T follicular helper cell (primary cell): ENCODE measurements at places on chromosomes 1 and 21.

DNA sequence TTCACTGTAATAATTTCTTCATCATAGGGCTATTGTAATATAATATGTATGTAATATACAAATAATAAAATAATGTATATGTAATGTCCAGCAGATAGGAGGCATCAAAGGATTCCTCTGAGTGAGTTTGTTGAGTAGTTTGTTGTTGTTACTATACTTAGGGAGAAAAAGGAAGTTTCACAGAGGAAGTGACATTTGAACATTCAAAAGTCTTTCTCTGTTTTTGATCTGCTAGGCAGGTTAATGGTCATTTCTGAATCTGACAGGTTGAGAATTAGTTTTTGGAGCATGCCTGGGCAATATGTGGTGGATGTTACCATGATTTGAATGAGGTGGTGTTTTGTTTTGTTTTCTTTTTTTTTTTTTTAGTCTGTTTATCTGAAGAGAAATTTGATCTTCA lies 102.1 kb downstream of the NRDC start:
- DNase-seq: no peak

DNA sequence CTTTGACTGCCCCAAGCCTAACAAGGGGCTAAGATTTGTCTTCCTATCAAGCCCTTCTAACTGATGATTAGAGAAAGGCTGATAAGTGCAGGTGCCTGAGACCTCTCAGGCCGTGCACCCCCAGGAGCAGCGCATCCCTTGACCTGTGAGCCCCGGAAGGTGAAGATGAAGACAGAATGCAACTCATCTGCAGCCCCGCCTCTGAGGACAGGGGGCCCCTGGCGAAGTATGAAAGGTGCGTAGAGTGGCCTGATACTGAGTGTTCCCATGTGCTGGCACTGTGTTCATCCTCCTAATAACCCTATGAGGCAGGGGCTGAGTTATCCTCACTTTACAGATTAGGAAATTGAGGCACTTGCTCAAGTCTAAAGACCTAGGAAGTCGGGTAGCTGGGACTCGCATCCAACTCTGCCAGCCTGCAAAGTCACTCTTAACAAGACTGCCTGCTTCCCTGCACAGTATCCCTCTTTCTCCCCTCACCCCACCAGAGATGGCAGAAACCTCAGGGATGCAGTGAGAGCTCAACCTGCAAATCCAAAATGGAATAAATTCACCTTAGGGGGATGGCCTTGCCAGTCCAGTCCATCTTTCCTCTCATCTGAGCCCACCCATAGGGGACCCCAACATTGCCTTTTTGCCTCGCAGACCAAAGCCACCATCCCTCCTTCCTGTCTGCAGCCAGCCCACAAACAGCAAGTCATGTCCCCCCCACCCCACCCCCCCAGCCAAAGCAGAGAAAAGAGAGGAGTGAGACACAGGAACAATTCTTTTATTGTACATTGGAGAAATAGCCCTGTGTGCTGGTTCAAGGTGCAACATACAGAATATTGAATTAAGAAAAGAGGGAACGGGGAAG lies 4.1 kb downstream of the CAMK2N1 start:
- no peak for DNase-seq

DNA sequence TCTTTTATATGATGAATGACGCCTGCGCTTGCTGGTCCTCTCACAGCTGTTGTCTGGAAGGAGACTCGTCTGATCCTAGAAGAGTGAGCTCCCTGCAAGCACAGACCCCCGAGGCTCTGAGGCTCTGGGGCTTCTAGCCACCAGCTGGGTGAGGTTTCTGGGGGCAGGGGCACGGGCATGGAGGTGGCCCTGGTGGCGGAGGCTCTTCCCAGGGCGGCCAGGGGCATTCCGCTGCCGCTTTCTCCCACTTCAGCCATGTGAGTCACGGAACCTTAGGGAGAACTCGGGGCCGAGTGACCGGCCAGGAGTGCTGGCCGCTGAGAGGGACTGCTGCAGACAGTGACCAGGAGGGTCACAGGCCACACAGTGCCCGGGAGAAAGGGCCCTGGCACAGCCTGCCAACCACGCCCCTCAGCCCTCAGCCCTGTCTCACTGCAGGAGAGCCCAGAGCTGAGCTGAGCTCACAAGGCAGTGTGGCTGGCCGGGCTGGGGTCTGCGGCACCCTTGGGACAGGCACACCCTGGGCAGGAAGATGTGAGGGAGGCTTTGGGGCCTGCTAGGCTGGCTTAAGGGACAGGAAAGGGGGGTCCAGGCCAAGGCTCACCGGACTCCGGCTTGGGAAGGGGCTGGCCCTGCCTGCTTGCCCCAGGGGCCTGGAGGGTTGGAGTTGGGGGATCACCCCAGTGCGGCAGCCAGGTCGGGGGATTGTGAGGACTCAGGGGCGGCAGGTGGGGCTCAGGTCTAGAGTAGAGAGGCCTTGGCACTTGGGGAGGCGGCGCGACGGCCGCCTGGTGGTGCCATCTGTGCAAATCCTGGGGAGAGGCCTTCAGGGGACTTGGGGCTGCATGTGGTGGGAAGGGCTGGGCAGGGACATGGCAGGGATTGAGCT lies 35.7 kb downstream of the MORN1 start:
- DNase-seq: no peak

- no peak for DNase-seq
Observed at GRCh38 chr1:25737130-25737529, 62.9 kb upstream of the SELENON start.

GRCh38 chr1:18072066-18072465 lies 35.5 kb upstream of the IGSF21 start:
- no peak for DNase-seq

DNA sequence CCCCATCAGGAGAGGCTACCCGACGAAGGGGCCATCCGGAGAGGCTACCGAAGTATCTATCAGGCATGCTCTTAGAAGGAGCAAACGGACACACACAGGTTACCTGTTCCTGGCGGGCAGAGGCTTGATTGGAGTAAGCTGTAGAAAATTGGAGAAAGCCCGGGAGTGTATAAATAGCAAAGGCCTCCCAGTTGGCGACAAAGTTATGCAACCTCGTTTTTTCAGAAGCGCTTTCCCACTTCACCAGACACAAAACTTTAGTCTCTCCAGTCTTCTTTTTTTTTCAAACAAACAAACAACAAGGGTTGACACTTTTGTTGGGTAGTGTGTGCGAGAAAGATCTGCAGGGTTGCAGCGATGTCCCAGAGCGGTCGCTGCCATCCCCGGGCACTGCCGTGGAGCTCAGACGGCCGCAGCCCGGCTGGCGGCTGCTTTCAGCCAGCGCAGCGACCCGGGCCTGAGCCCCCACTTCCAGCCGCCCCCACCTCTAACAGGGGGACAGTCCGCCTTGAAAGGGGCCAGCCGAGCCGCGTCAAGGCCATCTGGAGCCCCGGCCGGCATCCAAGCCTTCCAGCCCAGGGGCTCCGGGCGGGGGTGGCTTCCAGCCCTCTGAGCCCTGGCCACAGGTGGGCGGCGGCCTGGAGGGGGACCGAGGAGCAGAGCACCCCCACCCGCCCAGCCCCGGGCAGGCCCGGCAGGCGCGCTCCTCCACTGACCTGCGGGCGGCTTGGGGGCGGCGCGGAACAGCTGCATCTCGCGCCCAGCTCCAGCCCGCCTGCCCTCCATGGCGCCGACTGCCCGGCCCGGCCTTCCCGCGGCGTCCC lies 616 bp downstream of the MCOLN3 start:
- DNase-seq: no peak

DNA sequence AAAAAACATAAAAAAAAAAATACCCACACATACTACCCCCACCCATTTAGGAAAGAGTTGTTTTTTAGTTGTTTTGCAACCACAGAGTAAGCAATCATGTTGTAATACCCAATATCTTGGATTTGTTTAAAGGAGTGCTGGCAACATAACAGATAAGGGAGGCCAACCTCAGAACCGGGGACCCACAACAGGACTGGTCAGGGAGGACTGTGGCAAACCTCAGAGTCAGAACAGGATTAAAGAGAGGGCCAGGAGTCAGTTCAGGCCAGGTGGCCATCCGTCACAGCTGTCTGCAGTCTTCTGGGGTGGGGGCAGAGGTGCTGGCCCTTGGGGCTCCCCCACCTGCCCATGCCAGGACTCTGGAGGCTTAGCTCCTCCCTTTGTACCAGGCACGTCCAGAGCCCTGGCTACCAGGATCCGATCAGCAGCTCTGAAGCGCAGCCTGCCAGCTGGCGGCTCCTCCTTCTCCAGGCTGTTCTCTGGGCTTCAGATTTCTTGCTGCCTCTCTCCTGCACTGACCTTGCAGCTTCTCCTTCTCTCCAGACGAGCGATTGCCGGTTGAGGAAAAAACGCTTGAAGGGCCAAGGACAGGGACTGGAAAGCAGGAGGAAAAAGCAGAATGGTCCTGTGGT lies 7.9 kb downstream of the H6PD start:
- no peak for DNase-seq

DNA sequence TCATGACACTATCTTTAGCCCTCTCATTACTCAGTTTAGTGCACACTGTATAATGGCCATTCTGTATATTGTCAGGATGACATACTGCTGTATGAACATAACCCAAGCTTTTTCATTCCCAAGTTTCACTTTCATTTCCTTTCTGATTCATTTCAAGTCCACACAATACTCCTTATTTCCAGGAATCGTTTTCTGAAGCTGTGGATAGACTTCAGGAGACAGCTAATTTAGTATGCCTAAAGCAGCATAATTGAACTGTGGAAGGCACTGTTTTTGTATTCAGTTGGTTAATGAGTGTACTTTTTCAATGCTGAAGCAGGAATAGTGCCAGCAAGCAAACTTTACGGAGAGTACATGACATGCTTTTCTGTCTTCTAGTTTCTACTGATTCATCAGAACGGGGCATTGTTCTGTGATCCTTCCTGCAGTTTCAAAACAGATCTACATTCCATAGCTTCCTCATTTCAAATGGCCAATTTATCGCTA lies 578.5 kb upstream of the ZP4 start:
- DNase-seq: no peak

DNA sequence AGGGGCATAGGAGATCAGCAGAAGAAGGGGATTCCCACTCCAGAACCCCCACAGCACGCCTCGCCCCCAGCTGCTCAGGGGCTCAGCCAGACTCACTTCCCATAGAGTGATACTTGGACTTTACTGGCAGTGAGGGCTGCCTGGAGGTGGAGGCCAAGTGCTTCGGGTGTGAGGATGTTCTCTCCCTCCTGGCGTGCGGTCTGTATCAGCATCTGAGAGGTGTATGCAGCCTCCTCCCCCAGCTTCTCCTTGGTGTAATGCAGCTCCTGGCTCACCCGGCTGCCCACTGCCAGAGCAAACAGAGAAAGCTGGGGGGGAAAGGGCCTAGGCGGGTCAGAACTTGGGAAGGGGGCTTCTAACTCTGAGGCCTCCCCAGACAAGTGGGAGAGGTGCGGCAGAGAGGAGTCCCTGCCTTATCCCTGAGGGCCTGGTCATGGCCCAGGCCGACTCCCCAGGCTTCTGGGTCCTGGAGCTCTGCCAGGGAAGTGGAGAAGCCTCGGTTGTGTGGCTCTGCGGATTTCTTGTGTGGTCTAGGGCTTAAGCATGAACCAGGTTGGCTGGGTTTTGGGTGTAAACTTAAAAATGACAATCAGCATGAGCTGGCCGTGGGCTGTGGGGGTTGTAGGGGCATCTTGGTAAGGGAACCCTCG lies 10.9 kb downstream of the PTCH2 start:
- no peak for DNase-seq

DNA sequence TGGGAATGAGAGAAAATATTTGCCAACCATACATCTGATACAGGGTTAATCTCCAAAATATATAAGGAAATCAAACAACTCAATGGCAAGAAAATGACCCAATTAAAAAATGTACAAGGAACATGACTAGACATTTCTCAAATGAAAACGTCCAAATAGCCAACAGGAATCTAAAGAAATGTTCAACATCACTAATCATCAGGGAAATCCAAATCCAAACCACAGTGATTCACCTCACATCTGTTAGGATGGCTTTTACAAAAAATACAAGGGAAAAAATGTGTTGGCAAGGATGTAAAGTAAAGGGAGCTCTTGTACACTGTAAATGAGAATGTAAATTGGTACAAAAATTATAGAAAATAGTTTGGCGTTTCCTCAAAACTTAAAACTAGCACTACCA lies 54.7 kb upstream of the ZRANB2 start:
- DNase-seq: no peak

- no peak for DNase-seq
Observed at GRCh38 chr1:244354810-244355278, 96.9 kb downstream of the ADSS2 start.

DNA sequence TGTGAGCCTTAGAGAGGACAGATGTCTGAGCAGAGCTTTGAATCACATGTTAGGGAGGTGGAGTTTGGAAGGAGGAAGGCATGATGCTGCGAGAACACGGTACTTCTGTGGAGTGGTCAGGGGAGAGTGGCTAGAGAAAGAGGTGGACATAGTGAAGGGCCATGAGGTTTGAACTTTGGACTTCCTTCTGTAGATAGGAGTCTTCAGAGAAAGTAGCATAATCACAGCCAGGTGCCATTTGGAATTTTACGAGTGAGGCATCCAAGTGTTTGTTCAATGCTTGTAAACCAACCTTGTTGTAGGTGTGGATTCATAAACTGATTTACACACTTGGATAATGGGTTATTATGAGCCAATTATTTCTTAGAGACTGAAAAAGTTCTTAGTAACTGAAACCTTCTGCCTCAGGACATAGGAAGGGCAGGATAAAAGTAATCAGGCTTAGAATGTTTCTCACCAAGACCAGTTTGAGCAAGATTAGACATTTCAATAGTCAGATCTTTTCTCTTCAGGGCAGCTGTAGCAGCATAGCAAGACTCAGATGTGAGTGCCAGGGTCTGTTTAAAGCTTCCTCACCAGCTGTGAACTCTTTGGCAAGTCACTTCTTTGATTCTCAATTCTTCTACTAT lies 83.5 kb upstream of the HMCN1 start:
- DNase-seq: no peak
